ENCODE measurements at places on chromosomes 7 and 10.

GRCh38 chr10:79147796-79148451, 79.2 kb downstream of the ZMIZ1 start:
- DNase-seq: no peak

DNA sequence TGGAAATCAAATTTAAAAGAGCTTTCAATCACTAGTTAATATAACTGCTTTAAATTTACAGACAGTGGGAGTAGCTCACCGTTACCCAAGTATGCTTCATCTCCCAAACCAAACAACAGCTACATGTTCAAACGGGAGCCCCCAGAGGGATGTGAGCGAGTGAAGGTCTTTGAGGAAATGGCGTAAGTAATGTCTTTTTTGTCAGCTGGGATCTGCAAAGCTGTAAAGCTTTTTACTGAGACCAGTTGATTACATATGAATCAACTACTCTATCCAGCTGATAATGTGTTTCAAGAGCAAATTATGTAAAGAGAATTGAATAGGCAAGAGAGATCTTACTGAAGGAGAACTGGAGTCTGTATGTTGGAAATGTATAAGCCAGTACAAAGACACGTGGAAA, 116.2 kb downstream of the GLCCI1 start:
- DNase-seq: no peak

DNA sequence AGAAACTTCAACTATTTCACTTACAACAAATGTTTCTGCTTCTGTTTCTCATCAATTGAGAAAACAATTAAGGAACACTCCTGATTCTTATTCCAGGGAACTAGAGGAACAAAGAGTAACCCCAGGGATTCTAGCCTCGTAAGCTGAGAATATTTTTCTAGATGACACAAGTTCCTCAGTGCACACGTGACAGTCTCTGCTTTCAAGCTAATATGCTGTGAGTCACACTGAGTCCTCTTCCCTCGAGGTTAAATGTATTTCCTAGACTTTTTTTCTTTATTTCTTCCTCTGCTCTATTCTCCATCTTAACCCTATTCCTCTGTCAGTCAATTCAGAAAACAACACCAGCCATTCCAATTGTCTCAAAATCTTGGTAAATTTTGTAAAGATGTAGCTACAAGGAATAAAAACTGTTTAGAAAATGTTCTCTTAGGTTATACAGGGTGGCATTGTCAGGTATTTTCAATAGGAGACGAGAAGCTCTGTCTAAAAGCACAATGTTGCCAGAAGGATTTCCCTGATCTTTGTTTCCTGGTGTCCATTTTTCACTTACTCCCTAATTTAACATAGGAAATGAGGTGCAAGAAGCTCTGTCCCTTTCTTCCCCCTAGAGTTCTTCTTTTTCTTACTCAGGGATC, 5.8 kb upstream of the C1GALT1 start:
- no peak for DNase-seq

DNA sequence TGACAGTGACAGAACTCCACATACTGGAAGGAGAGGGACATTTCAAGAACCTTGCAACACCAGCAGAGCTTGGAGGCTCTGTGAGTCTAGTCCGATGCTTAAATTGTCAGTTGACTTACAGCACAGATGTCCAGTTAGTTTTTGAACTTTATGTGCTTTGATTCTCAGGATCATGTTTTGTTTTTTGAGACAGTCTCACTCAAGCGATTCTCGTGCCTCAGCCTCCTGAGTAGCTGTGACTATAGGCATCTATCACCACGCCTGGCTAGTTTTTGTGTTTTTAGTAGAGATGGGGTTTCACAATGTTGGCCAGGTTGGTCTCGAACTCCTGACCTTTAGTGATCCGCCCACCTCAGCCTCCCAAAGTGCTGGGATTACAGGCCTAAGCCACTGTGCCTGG, 31.8 kb upstream of the STEAP4 start:
- DNase-seq: no peak

GRCh38 chr10:86752311-86752710, 4.1 kb upstream of the BMPR1A start:
- no peak for DNase-seq

- peak; percentile 53 for DNase-seq
Observed at GRCh38 chr7:95421000-95421846, 13.6 kb downstream of the PON2 start.

DNA sequence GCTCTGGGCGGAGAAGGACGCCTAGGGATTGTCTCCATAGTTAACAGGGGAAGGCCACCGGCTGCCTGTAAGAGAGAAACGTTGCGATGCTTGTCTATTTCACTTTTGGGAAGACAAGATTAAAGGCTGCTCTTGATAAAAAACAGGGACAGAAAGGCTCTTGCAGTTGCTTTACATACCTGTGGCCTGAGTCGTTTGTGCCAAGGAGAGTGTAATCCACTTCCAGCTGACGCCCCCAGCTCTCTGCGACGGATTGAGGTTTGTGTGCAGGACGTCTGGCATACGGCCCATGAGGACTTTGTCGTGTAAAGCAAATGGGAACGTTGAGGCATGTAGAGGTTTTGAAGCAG, 1.1 kb downstream of the MAP3K8 start:
- DNase-seq: no peak

DNA sequence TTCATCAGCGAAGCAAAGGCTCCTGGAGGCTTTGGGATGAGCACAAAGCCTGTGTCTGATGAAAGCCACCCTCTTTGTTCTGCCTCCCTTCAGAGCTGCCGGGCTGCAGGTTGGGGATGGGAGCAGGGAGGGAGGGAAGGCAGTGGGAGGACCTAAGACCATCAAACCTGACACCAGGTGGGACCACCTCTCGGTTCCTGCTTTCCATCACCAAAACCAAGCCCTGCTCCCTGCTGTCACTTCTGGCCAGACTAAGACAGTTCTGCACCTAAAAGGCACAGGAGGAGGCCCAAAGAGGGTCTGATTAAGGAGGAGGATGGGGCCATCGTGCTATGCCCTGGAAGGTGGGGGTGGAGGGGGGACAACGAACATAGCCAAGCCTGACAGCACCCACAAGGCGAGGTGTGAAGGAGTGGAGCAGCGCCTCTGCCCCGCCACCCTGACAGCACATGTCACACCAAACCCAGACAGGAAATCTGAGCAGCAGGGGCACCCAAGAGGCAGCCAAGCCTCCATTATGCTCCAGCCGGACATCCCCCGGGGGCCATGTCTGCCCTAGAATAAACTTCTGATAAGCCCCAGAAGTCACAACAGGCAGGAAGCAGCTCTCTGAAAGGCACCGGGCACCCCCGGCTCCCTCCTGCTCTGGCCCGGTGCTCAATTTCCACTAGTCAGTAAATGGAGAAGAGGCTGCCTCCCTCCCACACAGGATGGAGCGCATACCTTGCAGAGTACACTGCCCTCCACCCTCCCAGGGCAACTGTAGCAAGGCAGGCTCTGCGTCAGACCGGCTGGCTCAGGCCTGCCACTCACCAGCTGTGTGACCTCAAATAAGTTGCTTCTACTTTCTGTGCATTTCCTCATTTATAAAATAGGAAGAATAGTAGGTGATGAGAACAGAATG, 48.9 kb downstream of the DLG5 start:
- no peak for DNase-seq

GRCh38 chr10:110655320-110655719, 11.2 kb downstream of the RBM20 start:
- no peak for DNase-seq

- DNase-seq: no peak
Observed at GRCh38 chr10:26931223-26931622, 70.5 kb upstream of the ABI1 start.

- DNase-seq: no peak
Observed at GRCh38 chr10:103077020-103077419, 116.1 kb downstream of the NT5C2 start.

- no peak for DNase-seq
Observed at GRCh38 chr10:92239600-92240288, 51.1 kb downstream of the CPEB3 start.

GRCh38 chr10:95716866-95717265, 23.1 kb upstream of the TCTN3 start:
- no peak for DNase-seq

DNA sequence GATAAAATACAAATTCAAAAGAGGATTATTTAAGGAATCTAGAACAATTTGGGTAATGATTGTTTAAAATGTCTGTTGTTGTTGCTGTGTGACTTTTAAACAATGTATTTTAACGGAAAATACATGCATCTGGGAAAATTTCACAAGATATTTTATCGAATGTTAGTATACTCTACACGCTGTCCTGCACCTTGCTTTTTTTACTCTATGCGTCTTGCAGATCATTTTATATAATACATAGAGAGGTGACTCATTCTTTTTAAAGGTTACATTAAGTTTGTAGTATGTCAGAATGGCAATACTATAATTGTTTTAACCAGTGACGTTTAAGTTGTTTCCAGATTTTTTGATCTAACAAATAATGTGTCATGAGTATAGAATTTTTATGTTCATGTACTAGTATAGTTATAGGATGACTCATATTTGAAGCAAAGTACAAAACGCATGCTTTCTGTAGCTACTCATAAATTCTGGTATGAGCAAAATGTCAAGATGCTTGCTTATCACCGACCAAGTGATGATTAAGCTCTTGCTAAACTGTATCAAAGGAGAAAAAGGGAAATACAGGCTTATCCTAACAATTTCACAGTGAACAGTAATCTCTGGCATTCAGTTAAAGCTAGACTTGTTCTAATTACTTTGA, 4.9 kb downstream of the DKK1 start:
- DNase-seq: no peak

GRCh38 chr10:80613466-80614170, 75.9 kb downstream of the SH2D4B start:
- DNase-seq: no peak

DNA sequence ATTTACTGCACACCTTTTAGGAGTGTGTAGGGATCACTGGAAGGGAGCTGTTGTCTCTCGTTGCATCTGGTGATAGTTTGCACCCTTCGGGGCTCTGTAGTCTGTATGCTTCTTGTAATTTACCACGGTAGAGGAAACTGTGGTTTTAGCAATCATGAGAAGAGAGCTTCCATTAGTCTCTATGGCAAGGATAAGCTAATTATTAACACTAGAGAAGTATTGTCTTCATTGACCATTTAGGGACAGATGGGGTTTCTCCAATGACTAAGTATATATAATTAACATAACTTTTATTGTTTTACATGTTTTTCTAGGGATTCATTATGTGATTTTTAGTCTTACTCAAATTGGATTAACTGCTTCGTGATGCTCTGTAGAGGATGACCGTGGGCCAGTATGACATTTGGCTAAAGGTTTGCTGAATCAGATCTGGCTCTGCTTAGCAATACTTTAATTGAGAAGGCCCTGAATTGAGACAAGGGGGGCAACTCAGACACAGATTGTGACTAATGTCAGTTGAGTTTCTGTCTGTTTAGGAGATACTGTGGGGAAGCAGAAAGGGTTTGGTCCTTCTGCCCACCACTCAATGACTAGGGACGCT, 8.7 kb downstream of the SLC18A2 start:
- DNase-seq: no peak

- no peak for DNase-seq
Observed at GRCh38 chr10:79023240-79024162, 45.3 kb upstream of the ZMIZ1 start.

DNA sequence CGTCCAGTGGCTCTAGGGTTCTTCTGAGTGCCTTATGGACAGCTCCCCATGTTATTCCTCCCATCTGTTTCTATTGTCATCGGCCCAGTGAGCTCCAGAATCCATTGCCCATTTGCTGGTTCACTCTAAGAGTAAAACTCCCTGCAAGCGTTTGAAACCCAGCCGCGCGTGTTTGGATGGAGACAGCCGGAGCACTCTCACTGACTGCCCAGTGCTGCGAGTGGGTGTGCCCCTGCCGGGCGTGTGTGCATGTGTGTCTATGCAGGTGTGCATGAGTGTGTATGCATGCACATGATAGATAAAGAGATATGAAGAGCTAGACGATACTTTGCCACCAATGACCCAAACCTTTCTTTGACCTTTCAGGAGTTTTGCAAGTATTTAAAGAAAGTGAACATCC, 347.2 kb upstream of the MKI67 start:
- DNase-seq: no peak

- DNase-seq: no peak
Observed at GRCh38 chr7:27178366-27178765, 4.2 kb upstream of the HOXA10 start.

GRCh38 chr7:32479574-32480200, 10.5 kb downstream of the LSM5 start:
- no peak for DNase-seq

GRCh38 chr7:151509670-151510333, 9.9 kb downstream of the RHEB start:
- no peak for DNase-seq

DNA sequence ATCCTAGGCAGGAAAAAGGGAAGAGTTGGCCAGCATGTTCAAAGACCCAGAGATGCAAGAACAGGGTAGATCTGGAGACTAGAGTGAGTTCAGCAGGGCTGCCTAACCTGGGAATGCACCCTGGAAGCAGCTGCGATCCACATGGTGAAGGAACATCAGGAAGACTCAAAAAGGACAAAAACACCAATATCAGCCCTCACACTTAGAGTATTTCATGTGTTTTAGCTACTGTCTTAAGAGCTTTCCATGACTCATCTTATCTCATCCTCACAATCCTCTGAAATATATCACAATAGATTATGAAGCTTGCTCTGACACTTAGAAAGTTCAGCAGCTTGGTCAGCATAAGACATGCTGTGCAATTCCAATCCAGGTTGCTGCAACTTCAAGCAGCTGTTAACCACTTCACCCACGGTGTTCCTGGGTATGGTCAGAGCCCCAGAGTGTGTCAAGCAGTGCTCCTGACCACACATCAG, 380.9 kb downstream of the PARD3 start:
- no peak for DNase-seq

GRCh38 chr10:82768040-82768439, 893.0 kb downstream of the NRG3 start:
- no peak for DNase-seq

- DNase-seq: peak; percentile 24
Observed at GRCh38 chr10:26725837-26726727, 28.6 kb downstream of the PDSS1 start.

DNA sequence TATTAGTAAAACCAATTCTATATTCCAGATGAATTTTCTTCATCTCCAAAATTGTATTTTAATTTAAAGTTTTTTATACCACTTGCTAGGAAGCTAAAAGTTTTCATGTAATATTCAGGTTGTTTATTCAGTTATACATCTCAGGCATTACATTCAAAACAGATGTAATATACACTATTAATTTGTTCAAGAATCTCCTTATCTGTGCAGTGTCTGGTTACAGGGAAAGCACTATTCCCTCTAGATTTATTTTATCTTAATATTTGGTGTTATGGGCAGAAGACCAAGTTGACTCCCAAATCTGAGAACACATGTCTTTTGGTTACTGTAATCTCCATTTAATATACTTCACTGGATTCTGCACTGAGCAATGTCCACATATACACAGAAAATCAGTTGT, 953.4 kb downstream of the ANKRD7 start:
- DNase-seq: no peak

DNA sequence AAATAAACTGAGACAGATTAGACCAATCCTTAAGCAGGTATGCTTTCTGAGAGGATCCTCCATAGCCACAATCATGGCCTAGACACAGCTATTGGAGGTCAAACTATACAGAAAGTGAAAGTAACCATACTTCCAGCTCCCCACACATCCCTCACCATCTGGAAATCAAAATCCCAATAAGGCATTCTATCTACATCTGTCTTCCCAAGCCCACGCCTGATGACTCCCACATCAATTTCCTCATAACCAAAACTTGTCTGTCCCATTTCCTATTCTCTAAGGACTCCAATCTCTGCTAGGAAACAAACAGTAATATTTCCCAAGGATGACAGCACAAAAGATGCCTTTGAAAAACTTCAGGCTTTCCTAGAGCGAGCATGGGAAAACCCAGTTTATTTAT, 247.3 kb upstream of the HPS1 start:
- DNase-seq: no peak

GRCh38 chr7:31098642-31099360, 46.7 kb downstream of the ADCYAP1R1 start:
- no peak for DNase-seq

GRCh38 chr10:62534031-62534430, 159.9 kb downstream of the ZNF365 start:
- no peak for DNase-seq

Measured in left renal cortex interstitium (tissue), 4 donors.